Anterior cingulate cortex (tissue), 58 donors: ENCODE measurements at places on chromosomes 2 and 18.

- DNase-seq: no peak
Observed at GRCh38 chr2:218727502-218728165, 17.0 kb downstream of the TTLL4 start.

- DNase-seq: no peak
Observed at GRCh38 chr2:42105330-42106256, 57.8 kb downstream of the PKDCC start.

- no peak for DNase-seq
Observed at GRCh38 chr2:173644146-173644545, 289.5 kb downstream of the CDCA7 start.

DNA sequence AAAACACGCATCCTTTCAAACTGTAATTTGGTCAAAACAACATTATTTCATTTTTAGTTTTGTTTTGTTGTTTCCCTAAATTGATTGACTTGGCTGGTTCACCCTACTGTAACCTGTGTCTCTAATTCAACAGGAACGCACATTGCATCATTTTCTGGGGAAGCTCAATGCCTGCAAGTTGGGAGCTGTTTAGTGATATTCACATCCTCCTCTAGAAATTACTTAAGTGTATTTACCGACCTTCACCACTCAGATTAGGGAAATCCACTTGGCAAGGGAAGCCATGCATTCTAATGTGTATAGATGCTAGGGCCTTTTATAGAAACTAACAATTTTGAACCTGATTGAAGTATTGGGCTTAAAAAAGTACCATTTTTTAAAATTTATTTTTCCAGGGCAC lies 7.3 kb upstream of the TPO start:
- no peak for DNase-seq

- no peak for DNase-seq
Observed at GRCh38 chr2:239554766-239555570, 154.1 kb upstream of the HDAC4 start.

DNA sequence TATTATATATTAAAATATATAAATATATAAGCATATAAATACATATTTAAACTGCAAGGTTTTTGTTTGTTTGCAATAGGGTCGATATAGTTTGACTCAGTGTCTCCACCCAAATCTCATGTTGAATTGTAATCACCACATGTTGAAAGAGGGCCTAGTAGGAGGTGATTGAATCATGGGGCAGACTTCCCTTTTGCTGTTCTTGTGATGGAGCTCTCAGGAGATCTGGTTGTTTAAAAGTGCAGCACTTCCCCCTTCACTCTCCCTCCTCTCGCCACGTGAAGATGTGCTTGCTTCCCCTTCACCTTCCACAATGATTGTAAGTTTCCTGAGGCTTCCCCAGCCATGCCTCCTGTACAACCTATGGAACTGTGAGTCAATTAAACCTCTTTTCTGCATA lies 2137.3 kb upstream of the CELF4 start:
- DNase-seq: no peak

DNA sequence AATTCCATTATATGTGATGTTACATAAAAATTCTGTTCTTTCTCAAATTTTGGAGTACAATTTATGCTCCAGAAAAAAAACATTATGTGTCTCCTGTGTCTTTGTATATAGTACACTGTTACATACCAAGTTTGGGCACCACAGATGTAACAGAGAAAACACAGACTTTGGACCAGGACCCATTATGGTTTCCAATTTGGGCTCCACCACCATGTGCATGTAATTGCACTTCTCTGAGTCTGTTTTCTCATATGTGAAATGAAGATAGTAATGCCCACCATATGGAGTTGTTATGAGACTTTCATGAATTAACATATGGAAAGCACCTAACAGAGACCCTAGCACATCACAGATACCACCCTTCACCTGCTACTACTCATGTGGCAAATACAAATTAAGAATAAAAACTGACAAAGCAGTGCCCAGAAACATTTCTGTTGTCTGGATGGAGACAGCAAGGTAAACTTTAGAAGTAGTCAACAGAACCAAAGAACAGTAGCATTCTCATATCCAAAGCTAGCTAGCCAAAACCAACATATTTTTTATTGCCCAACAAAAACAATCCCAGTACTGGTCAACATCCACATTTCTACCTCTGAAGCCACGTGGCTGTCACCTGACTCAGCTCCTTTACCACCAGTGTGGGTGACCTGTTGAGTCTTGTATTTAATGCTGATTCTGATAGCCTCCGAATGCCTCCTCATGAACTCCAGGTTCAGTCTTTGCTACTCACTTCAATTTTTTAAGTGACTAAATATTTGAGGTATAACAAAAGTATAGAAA lies 42.9 kb downstream of the ANTXR1 start:
- DNase-seq: no peak

DNA sequence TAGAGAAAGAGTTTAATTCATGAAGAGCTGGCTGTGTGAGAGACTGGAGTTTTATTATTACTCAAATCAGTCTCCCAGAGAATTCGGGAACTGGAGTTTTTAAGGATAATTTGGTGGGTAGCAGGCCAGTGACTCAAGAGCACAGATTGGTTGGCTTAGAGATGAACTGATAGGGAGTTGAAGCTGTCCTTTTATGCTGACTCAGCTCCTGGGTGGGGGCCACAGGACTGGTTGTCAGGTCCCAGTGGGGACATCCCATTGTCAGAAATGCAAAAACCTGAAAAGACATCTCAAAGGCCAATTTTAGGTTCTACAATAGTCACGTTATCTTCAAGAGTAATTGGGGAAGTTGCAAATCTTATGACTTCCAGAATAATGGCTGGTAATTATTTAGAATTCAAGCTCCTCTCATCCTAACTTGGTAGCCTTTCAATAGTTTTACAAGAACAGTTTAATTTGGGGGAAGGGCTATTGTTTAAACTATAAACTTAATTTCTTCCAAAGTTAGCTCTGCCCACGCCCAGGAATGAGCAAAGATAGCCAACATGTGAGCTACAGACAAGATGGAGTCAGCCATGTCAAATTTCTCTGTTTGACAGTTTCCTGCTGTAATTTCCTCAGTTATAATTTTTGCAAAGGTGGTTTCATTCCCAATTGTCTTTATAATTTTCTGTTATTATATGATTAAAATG lies 149.4 kb upstream of the SLC39A10 start:
- DNase-seq: no peak

- peak; percentile 62 for DNase-seq
Observed at GRCh38 chr2:225041851-225042799, at the start of gene DOCK10. TSS of gene DOCK10 (minus strand) at chr2:225042468. CDS start at chr2:225042374, 94 bp downstream.

DNA sequence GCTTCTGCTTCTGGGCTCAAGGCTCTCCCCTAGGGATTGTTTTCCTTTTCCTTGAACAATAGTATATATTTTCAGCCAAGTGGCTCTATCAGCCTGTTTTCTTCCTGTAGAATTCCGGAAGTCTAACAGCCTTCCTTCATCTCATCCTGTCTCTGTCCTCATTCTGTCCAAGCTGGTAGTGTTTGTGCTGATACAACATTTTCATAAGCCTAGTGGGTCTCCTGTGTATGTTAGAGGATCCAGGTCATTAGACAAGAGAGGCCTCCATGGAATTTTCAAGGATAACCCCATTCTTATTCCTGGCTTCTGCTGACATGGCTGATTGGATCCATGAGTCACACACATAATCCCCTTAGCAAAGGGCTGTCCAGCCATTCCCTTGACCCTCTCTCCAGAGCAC lies 467.6 kb downstream of the PTPRM start:
- DNase-seq: no peak

DNA sequence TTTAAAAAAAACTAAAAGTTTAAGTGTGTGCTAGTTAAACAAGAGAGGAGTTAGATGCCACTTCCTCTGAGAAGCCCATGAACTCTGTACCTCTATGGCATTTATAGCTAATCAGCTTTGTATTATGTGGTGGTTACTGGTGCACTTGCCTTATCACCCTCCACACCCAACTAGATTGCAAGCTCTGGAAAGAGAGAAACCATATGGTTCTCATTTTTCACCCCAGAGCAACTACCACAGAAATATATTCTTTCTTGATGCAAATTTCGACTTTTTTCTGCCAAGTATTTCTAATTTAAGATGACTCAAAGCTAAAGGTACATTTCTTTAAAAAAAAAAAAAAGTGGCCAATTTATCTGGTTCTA lies 24.2 kb downstream of the RAPH1 start:
- no peak for DNase-seq

DNA sequence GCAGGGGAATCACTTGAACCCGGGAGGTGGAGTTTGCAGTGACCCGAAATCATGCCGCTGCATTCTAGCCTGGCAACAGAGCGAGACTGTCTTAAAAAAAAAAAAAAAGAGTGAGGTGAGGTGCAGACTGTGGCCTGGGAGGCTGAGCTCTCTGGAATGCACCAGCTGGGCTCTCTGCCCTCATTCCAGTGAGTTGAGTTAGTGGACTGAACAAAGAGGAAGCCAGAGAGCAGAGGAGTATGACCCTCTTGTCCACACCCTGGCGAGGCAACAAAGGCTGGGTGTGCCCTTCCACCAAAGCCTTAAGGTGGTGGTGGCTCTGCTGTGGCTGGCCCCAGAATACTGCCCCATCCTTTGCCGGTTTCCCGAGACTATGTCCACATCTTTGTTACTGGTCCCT lies 71.3 kb upstream of the ACKR3 start:
- DNase-seq: no peak

DNA sequence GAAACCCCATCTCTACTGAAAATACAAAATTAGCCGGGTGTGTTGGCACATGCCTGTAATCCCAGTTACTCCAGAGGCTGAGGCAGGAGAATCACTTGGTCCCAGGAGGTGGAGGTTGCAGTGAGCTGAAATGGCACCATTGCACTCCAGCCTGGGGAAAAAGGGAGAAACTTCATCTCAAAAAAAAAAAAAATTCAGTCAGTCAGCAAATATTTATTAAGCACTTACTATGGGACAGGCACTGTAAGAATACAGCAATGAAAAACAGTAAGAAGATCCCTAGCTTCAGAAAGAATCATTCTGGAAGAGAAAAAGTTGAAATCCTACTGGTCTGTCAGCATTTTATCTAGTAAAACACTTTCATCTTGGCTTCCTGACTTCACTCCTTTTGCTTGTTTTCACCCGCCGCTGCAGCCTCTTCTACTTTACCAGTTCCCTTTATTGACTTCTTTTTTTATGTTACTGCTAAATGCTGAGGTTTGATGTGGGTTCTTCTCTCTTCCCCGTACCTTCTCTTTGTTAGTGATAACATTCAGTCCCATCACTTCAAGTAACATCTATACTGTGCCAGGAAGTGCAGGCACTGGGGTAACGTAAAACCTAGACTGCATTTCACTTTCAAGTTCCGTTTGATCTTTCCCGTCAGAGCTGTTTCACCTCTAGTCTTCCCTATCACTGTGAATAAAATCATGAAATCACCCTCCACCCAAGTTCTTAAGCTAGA lies 10.8 kb upstream of the TAF4B start:
- DNase-seq: no peak

DNA sequence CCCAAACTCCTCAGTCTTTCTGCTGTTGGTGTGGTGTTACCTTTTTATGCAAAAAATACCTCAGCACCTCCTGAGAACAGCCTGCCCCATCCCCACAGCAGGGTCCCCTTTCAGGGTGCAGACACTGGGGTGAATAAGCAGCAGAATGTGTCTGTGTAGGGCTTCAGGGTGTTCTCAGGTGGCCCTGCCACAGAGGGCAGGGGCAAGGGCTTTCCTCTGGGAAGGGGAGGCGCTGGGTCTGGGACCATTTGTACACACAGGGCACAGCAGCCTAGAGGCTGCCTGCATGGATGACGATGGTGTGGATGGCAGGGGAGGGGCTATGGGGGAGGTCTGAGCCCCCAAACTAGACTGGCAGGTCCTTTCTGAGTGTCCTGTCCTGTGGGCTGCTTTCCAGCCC lies 2.6 kb downstream of the HAAO start:
- DNase-seq: no peak

GRCh38 chr2:104434318-104434792 lies 419.6 kb upstream of the POU3F3 start:
- DNase-seq: peak; percentile 24
